Thoracic aorta (tissue), 2 donors: ENCODE measurements at places on chromosomes 3 and 15.

- DNase-seq: no peak
Observed at GRCh38 chr3:65548848-65549625, 489.7 kb downstream of the MAGI1 start.

DNA sequence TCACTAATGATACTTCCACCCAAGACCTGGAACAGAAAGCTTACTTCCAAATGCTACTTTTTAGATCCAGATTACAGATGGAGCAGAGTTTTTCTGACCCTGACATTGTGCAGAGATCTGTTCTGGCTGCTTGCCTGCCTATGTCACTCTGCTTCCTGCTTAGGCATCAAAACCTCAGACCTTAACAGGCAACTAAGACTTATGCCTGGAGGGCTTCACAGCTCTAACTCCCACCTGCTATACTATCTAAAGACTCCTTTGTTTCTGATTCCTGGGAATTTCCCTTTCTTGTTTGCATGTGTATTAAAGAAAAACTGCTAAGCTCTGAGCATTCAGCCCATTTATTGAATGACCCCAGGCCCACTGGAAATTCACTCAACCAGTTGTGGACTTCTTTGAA lies 157.4 kb upstream of the NPHP3 start:
- no peak for DNase-seq

DNA sequence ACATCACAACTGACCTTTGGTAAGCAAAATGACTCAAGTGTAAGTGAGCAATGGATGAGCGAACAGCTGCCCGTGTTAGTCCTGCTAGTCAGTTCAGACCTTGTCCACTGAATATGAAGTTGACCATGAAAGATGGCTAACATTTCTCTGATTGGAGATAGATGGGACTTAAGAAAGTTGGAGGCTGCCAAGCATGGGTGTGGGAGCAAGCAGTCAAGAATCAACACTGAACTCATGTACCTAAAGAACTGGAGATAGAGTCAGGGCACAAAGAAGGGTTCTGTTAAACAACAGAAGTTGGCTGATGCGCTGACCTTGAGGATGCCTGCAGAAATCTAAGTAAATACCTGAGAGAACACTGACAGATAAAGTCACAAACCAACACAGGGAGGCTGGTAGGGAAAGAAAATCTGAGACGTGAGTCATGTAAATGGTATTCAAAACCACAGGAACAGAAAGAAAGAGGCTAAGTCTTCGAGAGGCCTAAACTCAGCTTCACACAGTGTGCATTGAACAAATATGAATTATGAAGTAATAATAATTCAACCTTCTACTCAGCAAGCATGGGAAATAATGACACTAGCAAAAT lies 30.7 kb upstream of the ANPEP start:
- DNase-seq: no peak

DNA sequence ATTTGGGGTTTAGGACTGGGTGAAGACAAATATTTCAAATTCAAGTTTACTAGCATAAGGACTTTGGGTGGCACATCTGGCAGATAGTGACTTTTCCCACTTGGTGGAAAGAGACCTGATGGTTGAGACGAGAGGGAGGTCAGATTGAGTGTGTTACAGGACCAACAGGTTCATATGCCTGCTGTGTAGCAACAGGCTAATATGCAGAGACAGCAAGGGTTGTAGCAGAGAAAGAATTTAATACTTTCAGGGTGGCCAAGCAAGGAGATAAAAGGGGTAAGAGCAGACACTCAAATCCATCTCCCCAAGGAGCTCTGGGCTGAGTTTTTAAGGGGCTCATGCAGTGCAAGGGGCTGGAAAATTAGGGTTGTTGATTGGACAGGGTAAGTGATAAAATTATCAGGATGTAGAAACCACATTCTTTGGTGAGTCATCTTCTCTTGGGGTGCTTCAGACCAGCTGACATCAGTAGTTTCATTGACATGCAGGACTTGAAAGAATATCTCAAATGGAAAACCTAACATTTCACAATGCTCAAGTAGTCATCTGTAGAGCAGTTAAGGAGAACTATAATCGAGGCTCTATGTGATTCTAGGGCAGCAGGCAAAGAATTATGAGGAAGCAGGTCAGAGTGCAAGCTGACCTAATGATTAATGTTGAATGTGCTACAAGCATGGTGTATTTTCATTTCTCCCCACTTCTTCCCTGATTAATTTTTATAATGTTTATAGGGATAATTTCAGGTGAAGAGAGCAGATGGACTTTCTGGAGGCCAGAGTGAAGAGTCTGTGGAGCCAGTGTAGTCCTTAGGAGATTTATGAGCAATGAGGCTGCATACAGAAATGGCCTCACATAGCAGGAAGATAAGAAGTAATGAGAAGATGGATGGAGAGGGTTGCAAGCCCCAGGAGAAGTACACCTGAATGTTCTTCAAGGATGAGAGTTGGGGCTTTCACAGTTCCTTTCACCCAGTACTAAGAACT lies 13.7 kb downstream of the FOXB1 start:
- DNase-seq: no peak

DNA sequence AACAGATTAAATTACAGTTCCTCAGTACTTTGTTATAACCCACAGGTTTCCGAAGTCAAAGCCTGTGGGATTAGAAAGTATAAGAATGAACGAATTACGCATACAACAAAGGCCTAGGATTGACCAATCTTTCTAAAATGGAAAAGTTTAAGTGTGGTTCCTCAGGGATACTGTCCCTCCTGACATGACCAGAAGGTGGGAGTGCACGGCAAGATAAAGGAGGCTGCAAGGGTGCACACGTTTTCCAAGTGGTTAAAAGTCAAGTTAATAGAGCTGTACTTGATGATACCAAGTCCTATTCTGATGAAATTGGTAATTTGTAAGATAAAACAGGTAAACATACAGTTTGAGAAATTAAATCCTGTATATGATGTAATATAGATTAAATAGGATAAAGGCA lies 96.2 kb downstream of the ALDH1A2 start:
- DNase-seq: no peak

DNA sequence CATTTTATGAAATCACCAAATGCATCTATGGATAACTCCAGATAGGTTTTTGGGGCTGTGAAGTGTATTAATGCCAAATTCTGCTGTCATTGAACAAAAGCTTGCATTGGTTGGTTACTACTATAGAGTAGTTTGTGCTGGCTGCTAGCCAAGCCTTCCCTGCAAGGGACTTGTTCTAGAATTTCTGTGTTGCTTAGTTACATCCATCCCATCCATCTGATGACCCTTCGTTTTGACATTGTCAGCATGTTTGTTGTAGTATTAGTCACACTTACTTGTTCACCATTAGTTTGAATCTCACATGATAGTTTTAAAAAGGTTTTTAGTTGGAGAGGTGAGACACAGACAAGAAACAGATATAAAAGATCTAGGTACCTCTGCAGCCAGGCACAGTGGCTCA lies 7.0 kb upstream of the NIPA2 start:
- DNase-seq: no peak

DNA sequence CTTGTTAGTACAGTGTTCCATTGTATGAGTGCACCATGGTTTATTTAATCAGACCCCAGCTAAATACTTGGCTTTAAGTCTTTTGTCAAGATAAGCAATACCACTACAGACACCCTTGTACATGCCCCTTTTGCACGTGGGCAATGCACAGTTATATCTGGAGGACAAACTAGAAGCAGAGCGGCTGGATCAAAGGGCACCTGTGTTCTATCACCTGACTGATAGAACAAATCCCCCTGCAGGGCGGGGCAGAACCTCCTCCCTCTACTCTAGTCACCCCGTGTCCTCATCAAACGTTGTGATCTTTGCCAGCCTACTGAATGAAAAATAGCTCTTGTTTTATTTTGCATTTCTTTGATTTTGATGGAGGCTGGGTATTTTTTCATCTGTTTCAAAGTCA lies 314.9 kb downstream of the TLE3 start:
- DNase-seq: no peak

- no peak for DNase-seq
Observed at GRCh38 chr3:188170461-188171459, 16.8 kb downstream of the LPP start.
